Cortex of kidney (tissue), 1 donor: ENCODE measurements at places on chromosomes 7 and 10.

DNA sequence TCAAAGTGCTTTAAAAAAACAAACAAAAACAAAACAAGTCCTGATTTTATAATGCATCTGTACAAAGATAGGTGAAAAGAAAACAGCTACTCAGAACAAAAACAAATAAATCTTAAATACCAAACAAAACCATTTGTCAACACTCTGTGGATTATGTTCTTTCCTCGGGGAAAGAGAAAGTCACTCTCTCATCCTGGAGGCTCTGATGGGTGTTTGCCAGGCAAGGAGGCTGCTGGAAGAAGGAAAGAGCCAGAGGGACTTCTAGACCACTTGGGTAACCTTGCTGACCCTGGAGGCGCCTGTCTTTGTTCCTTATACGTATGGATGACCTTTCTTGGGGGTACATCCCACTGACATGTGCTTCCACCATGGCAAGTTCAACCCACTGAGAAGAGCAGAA, 92.8 kb downstream of the ZRANB1 start:
- no peak for DNase-seq

GRCh38 chr10:86970162-86970981, 2.1 kb downstream of the ADIRF start:
- DNase-seq, result no peak

DNA sequence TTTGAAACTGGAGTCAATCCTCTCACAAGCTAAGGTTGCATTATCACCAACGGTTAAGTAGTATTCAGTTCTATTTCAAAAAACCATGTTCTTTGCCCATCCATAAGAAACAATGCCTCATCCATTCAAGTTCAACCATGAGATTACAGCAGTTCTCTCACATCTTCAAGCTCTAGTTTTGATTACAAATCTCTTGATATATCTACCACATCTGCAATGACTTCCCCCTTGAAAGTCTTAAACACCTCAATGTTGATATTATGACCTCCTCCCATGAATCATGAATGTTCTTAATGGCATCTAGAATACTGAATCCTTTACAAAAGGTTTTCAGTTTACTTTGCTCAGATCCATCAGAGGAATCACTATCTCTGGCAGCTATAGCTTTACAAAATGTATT, 81.8 kb downstream of the JMJD1C start:
- DNase-seq, result no peak

GRCh38 chr7:37534893-37535610, 86.4 kb upstream of the ELMO1 start:
- DNase-seq, result no peak

DNA sequence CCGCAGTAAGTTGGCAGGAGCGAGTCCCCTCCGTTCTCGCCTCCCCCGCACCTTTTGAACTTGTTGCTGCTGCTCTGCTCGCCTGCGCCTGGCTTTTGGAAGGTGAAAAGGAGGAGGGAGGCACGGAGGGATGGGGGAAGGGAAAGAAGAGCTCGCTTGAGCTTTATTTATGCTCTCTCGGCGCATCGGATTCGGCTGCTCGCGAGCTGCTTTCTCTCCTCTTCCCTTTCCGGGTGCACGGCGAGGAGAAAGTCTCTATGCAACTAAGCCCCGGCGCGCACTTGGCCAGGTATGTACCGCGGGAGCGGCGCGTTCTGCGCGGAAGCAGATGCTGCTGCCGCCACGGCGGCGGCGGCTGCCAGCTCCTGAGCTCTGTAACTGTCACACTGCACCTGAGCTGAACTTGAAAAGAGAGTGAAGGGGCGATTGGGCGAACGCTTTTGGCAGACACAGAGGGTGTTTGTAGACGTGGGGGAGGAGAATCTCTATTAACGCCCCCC, 551 bp downstream of the KCND2 start:
- no peak for DNase-seq

DNA sequence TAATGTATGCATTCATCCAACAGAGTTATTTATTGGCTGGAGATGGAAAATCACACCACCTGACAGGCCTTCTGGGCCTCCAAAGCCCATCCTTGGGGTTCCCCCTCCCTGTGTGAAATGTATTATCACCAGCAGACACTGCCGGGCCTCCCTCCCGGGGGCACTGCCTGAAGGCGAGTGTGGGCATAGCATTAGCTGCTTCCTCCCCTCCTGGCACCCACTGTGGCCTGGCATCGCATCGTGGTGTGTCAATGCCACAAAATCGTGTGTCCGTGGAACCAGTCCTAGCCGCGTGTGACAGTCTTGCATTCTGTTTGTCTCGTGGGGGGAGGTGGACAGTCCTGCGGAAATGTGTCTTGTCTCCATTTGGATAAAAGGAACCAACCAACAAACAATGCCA, 15.3 kb downstream of the TACR2 start:
- no peak for DNase-seq

DNA sequence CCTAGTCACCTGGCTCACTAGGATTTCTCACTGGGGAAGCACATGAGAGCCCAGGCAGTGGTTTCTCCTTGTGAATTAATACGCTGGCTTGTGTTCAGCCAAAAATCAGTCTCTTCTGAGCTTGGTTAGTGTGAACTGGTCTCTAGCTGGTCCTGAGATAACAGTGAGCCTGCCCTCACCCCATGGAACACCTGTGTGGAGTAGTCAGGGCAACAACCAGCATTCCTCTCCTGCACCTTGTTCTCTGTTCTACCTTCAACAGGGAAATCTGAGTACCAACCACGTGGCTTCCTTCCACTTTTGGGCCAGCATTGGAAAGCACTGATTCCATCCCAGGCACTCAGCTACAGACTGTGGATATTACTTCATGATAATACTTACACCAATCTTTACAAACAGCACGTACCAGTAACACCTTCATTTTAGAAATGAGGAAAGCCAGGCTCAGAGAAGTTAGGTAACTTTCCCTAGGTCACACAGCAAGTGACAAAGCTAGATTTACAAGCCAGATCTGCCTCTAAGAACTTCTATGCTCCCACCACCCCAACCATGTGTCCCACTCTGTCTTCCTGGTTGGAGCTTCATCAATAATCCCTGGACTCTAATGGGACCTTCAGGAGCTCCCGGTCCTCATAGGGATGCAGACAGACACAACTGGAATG, 106.6 kb downstream of the GRID1 start:
- DNase-seq, result no peak

DNA sequence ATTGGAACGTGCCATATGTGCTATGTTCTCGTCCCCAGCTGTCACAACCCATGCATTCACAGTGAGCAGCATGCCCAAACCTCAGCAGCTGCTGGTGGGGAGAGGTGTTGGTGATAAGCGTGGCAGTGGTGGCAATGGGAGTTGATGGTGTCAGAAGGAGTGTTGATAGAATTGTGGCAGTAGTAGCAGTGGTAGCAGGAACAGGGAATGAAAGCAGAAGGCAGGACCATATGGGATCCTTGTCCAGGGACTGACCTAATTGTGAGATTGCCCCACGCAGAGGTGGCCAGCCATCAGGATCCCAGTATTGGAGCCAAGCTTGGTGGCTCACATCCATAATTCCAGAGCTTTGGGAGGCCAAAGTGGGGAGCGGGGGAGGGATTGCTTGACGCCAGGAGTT, 276.3 kb downstream of the GALNT17 start:
- no peak for DNase-seq

- no peak for DNase-seq
These were observed 1.2 kb upstream of the SGMS1 start for GRCh38 chr10:50624866-50625501.

DNA sequence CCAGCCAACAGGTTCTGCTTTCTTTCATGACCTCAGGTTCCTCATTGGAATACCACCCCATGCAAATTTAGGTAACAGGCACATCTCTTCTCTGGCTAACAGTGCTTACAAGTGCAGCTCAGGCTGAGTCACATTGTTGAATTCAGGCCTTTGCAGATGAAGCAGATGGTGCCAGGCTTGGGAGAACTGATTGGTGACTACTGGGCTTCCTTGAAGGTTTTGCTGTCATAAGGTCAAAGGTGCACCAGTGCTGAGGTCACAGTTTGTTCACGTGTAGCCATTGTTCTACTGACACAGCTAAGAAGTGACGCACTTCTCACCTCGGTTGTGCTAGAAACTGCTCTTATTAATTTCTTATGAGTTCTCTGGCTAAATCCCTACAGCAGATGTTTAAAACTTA, 128.6 kb upstream of the BMPER start:
- no peak for DNase-seq

DNA sequence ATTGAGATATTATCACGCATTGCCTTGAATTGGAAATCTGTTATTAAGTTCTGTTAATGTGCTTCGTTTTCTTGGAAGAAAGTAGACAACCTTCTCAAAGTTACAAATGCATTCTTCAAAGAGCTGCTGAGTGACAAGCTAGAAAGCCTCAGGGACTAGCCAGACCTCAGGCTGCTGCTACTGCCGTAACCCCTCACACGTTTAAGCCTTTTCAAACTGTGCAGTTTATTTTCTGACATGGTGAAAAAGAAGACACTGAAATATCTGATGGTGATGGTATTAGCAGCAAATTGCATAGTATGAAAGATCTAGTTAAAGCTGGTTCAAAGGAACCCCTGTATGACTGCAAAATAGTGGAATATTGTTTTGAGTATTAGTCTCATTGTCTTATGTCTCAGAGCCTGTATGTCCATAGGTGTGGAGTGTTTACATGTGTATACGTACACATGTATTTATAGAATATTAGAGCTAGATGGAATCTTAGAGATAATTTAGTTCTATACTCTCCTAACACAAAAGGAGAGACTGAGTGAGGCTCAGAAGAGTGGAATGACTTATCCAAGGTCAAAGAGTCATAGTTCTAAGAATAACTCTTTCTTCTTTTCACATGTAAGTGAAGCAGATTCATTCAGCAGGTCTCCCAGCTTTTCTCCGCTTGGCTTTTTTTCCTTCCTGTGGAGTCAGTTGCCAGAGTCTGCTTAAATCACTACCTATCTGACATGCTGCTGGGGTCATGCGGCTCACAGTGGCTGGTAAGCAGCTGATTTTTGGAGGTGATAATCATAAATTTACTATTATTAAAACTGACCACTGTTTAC, 431.9 kb downstream of the PLXDC2 start:
- DNase-seq, result no peak

DNA sequence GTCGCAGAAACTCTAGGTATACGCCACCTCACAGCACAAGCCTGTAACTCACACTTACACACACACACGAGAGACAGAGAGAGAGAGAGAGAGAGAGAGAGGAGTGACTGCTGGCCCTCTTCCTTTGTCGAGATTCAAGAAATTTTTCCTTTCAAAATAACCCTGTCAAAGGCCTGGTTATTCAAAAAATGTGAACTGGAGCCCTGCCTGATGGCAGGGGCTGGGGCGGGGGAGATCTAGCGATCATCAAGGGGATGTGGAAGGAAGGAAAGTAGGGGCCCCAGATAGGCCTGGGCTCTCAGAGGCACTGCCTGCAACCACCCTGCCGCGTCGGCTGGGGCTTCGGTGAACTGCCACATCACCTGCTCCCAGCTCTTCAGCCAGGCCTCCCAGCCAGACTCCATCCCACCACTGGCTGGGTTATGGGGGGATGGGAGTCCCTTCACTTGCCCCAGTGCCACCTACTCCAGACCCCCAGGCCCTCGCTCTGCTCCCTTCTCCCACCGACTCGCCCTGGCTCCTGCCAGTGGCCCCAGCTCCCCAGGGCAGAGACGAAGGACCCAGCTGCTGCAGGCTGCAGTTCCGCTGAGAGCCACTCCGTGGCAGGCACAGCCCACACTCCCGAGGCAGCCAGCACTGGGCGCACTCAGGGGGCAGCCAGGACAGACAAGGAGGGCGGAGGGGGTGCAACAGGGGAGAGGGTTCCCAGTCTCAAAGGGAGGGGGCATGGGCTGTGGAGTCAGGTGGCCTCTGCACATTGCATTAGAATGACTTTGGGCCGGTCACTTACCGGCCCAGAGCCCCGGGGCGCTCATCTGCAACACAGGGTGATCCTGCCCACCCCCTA, 15.3 kb downstream of the KCNH2 start:
- DNase-seq, result no peak

GRCh38 chr10:92800134-92800733, 48.1 kb upstream of the EXOC6 start:
- no peak for DNase-seq

DNA sequence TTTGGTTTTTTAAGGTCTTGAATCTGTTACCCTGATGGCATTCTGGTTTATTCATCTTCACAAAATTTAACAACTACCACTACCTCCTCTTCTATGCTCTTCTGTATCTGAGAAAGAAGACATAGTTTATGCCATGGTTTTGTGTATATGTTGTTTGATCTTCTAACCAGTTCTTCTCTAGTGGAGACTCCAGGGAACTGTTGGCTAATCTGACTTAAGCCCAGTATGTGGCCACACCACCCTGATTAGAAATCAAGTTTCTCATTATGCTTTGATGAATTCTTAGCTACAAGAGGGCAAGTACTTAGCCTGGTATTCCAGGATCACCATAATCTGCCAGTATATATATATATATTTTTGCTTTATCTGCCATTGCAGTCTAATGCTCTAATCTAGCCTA, 99.5 kb upstream of the MXI1 start:
- no peak for DNase-seq

DNA sequence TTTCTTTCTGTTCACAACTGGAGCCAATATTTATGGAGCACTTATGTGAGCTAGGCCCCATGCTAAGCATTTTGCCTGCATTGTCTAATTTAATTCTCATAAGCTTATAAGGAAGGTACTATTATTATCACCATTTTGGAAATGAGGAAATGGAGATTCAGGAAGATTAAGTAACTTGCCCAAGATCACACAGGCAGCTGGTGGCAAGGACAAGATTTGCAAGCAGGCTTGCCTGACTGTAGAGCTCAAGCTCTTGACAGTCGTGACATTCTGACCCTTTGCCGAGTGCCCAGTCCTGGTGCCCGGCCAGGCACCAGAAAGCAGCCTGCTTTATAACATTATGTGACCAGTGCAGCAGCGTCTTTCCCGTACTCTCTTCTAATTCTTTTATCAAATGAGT, 38.2 kb downstream of the WNT2 start:
- DNase-seq, result no peak

DNA sequence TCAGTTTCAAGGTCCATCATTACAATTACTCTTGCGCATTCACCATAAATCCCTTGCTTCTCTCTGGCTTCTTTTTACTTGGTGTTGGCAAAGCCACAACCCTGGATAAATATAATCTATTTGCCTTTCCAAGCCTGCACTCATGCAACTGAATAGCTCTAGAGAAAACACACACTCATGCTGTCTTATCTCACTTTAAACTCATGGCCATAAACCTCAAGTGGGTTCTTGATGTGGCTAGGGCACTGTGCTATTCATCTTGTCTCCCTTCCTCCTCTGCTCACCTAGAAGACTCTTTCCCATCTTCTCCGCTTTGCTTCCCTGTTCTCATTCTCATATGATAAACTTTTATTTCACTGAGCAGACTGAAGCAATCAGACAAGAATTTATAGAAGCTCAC, 165.4 kb upstream of the MTPN start:
- DNase-seq, result no peak
